SJSA1 (cell line): ENCODE measurements at places on chromosomes 2 and 18.

DNA sequence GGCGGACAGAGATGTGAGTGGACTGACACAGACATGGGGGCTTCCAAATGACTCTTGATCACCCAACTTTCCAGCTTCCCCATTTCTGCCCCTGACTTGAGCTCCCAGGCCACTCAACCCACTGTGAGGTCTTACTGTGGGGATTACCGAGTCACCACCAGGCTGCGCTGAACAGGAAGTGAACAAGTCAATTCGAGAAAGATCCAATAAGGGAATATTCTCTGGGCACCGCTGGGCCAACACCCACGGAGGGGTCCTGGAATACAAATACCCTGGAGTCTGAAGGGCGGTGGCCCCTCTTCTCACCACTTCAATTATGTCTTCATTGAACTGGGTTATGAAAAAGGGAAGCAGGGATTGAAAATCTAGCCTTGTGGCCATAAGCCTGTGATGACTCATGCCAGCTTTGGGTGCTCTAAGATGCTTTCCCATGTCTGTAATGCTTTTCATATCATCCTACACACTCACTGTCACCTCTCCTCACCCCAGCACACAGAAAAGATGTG is 37.7 kb downstream of the BCL11A start:
- DNase-seq, result no peak

GRCh38 chr18:60493066-60493465 is 120.5 kb upstream of the MC4R start:
- DNase-seq, result no peak

- no peak for DNase-seq
Observed at GRCh38 chr18:9987345-9987744, 73.5 kb downstream of the VAPA start.

DNA sequence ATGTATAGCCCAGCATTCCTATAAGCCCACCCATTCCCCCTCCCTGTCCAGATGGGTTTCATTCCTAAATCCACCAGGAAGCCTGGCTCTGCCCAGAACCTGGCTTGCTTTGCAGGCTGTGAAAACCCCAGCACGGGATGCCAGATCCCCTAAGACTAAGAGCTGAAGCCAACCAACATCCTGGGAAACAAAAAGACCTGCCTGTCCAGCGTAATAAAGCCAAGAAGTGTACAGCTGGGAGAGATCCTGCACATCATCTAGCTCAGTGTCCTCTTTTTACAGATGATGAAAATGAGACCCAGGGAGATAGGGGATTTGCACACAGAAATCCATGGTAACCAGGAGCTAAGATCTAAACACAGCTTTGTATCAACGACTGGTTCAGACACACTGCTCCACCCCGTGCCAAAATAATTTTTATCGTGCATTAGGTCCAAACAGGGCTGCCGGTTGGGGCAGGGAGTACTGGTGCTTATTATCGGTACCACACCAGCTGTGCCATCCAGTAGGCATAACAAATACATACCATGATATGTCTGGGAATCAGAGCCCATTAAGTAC is 2.9 kb downstream of the RND3 start:
- DNase-seq, result peak; percentile 48

- no peak for DNase-seq
Observed at GRCh38 chr18:43634994-43635393, 357.7 kb upstream of the SYT4 start.

- DNase-seq, result no peak
Observed at GRCh38 chr18:13397504-13398163, 179.1 kb downstream of the LDLRAD4 start.
